ENCODE measurements at places on chromosomes 16 and 17.

DNA sequence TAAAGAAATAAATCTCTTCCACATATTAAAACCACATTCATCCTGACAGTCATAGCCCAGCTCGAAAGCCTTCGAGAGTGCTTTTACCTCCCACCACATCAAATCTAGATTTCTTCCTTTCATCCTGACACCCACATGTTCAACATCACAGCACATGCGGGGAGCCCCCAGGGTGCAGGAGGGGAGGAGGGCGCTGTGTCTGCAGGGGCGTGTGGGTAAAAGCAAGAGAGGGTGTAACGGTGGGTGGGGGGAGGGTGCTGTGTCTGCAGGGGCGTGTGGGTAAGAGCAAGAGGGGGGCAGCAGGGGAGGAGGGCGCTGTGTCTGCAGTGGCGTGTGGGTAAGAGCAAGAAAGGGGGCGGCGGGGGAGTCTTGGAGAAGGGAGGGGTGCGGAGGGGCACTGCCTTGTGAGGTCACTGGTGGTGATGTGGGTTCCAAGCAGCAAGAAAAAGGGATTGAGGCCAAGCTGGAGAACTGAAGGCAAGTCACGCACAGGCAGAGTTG is 34.7 kb downstream of the ADCY9 start:
- DNase-seq: peak; percentile 43

GRCh38 chr17:58005728-58006559 is 1.1 kb downstream of the SRSF1 start:
- no peak for DNase-seq

DNA sequence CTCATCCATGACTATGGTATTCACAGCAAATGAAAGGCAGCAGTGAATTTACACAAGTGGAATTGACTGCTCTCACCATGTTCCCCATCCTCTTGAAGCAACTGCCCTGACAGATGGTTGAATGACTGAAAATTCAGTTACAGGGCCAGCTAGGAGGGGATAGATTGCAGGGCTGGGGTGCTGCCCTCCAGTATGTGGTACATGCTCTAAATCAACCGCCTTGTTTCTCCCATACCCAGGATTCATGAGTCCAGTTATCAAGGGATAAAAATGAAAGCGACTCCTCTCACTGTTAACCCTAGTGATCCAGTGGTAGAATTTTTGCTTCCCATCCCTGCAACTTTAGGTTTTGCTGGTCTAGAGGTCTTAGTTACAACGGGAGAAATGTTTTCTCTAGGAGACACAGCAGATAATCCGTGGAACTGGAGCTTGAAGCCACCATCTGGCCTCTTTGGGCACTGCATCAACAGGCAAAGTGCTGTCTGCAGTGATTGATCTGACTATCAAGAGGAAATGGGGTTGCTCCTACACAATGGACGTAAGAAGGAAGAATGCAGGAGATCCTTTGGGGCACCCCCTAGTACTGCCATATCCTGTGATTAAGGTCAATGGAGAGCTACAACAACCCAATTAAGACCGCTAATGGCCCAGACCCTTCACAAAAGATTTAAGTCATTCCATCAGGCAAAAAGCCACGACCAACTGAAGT is 32.0 kb downstream of the SCPEP1 start:
- peak; percentile 36 for DNase-seq

DNA sequence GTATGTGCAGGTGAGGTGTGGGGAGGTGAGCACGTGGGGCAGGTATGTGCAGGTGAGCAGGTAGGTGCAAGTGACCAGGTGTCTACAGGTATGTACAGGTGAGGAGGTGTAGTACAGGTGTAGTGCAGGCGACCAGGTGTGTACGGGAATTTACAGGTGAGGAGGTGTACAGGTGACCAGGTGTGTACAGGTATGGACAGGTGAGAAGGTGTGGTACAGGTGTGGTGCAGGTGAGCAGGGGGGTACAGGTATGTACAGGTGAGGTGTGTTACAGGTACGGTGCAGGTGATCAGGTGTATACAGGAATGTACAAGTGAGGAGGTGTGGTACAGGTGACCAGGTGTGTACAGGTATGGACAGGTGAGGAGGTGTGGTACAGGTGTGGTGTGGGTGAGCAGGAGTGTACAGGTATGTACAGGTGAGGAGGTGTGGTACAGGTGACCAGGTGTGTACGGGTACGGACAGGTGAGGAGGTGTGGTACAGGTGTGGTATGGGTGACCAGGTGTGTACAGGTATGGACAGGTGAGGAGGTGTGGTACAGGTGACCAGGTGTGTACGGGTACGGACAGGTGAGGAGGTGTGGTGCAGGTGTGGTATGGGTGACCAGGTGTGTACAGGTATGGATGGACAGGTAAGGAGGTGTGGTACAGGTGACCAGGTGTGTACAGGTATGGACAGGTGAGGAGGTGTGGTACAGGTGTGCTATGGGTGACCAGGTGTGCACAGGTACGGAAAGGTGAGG is 12.8 kb upstream of the DBNDD1 start:
- DNase-seq: peak; percentile 40

GRCh38 chr17:70976447-70976846 is 807.1 kb downstream of the KCNJ2 start:
- DNase-seq: no peak

DNA sequence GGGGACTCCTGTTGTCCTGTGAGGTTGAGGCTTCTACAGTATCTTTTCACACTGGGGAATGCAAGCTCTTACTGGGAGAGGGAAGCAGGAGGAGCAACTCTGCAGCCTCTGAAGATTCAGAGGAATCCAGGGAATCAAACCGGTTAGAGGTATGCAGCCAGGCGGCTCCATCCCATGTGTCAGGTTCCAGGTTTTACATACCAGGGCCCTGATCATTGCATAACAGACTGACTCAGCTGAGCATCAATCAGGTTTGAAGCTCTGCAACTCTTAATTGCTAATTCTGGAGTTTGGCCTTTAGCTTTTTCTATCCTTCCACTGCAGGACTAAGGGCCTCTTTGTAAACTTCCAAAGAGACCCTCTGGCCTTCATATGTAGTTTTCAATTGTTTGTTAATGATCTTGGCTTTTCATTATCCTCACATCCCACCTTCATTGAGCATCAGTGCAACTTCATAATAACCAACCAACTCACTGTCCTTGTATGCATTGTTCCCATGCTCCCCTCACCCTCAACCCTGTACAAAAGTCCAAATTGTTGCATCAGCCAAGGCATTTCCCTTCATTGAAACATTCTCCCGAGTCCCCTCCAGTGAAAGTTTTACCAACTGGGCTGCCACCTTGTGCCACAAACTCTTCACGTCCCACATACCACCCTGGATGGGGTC is 59.7 kb upstream of the DHX40 start:
- peak; percentile 66 for DNase-seq

- no peak for DNase-seq
Measured at GRCh38 chr16:51630076-51630475, 479.0 kb upstream of the SALL1 start.

DNA sequence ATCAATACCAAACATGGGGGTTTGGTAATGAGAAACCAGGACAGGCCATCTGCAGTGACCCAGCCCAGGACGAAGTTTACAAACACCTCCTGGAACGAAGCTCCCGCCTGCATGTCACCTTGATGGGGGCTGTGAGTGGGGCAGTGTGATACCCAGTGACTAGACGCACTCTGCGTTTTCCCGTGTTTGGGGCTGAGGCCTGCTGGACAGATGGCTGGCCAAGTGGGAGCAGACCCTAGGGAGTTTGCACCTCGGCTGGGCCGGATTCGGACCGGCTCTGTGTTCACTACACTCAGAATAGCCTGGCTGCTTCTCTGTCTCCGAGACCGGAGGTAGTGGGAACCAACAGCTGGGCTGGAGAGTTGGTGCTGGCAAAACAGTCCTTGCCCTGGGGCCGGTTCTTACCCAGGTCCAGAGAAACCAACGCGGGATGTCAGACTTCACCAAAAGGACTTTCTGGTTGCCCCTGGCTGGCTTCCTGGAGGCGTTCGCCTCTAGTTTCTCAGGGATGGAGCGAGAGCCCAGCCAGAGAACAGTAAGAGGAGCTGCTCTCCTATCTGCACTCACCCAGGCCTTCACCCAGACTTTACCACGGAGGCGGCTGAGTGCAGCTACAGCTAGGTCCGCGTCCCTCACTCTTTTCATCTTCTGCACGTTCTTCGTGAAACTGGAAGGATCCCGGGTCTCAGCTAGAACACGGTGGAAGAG is 20.4 kb downstream of the CARHSP1 start:
- DNase-seq: no peak

DNA sequence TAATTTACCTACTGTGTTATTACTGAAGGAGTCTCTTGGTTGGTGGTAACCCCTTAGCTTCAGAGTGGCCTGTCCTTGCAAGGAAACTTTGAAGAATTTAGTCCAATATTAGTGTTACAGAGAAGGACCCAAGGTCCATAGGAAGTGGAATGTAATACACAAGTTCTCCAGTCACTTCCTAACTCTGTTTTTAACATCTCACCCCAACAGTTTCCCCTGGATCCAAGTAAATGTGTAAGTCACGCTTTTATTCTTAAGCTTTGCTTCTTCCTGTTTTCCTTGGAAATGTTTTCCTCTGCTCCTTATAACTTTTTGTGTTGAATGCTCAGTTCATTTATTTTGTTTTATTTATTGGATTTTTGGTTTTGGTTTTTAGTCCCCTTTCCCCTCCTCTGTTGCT is 25.9 kb upstream of the RPRML start:
- no peak for DNase-seq

- no peak for DNase-seq
Measured at GRCh38 chr16:77758508-77758907, 29.9 kb upstream of the VAT1L start.

DNA sequence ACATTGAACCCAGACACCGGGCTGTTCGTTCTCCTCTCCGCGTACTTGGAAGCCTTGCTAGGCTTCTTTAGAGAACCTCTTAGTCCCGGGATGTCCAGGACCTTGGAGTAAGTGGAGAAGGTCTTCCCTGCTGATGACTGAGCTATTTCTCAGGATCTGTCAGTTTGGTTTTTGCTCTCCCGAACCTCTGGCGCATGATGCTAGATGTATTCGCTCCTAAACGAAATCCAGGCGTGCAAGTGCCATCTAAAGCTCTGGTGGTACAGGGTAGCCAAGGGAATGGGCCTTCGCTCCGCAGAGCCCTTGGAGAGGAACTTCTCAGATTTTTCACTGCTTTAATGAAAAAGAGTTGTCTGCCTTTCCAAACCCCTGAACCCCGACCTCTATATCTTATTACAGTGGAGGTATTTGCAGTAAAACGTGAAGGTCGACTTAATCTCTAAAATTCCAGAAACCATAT is 547 bp downstream of the VMP1 start:
- DNase-seq: no peak

- no peak for DNase-seq
Measured at GRCh38 chr16:60414613-60415012, 1621.6 kb downstream of the CDH8 start.

DNA sequence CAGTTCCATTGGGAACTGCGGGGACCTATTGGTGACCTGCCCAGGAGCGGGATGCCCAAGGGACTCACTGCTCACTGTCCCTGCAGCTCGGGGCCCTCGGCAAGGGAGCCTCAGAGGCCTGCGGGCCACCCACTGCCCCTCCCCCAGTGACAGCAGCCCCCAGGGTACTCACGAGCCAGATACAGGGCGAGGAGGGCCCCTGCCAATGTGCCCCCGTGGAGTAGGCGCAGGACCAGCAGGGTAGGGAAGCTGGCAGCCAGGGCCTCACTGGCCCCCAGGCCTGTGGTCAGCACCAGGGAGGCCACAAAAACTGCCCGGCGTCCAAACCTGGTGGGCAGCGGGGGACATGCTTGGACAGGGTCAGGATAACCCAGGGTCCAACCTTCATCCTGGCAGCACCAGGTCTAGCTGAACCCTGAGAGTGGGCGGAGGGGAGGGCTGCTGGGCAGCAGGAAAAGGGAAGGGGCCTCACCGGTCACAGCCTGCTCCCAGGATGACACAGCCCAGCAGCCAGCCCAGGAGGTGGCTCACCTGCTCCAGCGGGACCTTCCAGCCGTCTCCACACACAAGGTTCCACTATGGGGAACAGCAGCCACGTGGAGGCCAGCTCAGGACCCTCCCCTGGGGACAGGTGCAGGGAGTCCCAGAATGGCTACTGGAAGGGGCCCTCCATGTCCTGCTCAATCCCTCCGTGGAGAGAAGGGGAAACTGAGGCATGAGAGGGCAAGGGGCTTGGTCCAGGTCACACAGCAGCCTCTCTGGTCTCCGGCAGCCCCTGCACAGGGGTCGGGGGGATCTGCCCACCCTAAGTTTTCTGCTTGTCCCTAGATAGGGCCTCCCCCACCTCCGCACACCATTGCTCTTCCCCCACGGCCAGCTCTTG is 855 bp downstream of the SLC22A31 start:
- no peak for DNase-seq

DNA sequence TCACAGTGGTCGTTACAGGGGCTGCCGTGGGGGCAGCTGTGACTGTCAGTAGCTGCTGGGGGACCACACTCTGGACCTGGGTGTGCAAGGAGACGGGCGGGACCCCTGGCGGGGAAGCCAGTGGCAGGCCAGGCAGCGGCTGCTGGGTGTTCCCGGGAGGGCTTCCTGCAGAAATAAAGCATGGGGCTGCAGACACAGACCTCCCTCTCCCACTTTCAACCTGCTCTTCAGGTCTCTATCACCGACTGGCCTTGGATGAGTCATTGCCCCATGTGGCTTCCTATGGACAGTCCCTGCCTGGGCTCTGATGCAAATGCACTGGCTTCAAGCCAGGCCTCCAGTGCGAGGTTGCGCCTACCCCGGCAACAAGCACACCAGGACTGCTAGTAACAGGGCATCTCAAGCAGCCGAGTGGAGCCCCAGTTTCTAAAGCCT is 17.2 kb downstream of the SREBF1 start:
- peak; percentile 81 for DNase-seq

GRCh38 chr16:503150-504071 is 24.1 kb upstream of the CAPN15 start:
- no peak for DNase-seq

DNA sequence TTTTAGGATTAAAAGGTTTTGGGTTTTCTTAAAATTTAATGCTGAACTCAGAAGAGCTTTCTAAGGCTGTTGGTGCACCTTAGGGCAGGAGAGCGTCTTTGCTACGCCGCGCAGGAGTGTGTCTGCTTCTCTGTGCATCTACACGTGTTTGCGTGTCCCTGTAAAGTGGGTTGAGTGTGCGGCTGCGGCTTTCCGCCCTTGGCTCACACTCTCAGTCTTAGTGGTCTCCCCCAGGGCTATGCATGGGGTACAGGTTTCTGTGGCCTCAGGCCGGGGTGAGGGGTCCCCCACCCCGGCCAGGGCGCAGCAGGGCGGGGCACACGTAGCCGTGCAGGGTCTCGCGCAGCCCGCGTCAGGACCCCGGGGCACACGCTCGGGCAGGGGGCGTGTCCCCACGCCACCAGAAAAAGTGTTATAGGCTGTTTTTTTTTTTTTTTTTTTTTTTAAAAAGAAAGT is 727 bp upstream of the TENT4B start:
- peak; percentile 29 for DNase-seq

DNA sequence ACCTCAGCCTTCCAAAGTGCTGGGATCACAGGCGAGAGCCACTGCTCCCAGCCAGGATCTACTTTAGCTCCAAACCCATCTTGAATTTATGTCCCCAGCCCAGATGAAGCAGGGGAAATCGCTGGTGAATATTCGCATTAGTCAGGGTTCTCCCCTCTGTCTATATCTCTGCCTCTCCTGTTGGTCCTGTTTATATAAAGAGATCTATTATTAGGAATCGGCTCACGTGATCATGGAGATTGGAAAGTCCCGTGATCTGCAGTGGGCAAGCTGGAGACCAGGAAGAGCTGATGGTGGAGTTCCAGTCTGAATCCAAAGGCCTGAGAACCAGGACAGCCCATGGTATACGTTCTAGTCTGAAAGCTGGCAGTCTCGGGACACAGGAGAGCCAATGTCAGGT is 382.8 kb downstream of the SEC14L1 start:
- DNase-seq: no peak
